H1 (cell line): ENCODE measurements at places on chromosomes 11 and 22.
A peak's percentile ranks its signal among the peaks of the same experiment; 100 is the strongest.

DNA sequence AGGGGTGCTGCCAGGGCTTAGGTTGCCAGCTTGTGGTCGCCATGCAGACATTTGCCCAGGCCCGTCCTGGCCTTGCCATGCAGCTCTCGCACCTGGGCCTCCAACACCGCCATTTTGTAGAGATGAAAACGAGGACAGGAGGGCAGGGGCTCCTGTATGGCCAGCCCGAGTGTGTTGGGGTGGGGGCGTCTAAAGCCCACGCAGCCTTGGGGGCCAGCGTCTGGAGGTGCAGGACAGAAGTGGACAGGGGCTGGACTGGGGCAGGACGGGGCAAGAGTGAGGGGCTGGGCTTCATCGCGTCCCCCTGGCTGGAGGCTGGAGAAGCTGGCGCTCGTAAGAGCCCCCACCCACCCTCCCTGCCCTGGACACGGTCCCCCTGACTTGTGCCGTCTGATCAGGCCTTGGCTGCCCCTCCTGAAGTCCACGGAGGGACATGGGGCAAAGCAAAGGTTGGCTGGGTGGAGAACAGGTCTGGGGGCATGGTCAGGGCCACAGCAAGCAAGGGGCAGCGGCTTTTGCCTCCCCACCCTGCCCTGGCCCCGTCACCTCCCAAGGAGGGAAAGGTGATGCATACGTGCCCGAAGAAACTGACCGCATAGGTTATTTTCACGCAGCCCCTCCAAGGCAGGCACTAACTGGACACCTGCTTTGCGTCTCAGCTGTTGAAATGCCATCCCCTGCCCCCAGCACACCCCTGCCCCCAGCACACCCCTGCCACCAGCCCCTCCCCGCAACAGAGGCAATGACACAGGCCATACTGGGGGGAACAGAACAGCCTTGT is 815 bp downstream of the TNNT3 start:
- no peaks in the 10 kb centered on the region for H3K27me3 ChIP-seq
- no peak overlapping the region for H3K4me3 ChIP-seq
- H3K4me1 ChIP-seq = peaks cover 3% of the 10 kb centered on the region; the same call in 1 of the 2 replicates
- no peak overlapping the region for H3K27ac ChIP-seq
- no peak for DNase-seq
- no peaks in the 10 kb centered on the region for H3K36me3 ChIP-seq

GRCh38 chr11:36034551-36035331 is 90.9 kb downstream of the LDLRAD3 start:
- no peak for DNase-seq
- H3K27me3 ChIP-seq = no peaks in the 10 kb centered on the region
- H3K4me1 ChIP-seq = peaks cover 5% of the 10 kb centered on the region

DNA sequence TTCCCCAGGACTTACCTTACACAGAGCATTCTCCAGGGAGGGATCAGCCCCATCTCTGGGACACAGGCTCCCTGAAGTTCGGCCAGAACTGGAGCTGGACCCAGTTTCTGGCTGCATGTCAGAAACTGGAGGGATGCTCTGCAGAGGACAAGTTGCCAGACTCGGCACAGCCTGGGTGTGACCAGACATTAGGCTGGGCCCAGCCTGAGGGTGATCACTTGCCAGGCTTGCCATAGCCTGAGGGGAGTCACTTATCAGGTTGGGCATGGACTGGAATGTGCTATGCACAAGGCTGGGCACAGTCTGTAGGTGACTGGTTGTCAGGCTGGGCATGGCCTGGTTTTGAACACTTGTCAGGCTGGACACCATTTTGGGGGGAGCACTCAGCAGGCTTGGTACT is 30.7 kb upstream of the STK33 start:
- H3K27me3 ChIP-seq = no peaks in the 10 kb centered on the region
- no peak overlapping the region for H3K4me3 ChIP-seq
- no peaks in the 10 kb centered on the region for H3K36me3 ChIP-seq
- no peaks in the 10 kb centered on the region for H3K4me1 ChIP-seq
- no peak for DNase-seq
- no peak overlapping the region for H3K27ac ChIP-seq

DNA sequence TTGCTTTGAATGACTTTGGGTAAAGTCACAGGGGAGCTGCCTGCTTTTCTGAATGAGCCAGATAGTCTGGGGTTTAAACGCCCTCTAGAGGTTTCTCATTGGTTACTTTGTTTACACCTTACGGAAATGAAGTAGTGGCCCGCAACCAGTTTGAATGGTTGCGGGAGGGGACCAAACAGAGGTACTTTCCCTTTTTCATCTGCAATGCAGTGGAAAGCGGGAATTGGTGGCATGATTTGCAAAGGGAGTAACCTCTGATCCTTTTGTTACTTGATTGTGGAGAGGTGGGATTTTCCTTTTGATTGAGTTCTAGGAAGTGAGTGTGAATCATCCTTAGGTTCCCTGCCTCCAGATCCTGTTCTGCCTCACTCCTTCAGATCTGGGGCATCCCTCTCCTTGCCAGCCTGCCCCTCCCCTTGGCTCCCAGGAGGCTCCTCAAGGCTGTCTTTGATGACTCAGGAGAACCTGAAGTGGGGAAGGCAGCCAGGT is 15.9 kb upstream of the GLYATL1 start:
- peaks cover 2% of the 10 kb centered on the region; the same call in 1 of the 2 replicates for H3K4me1 ChIP-seq
- H3K4me3 ChIP-seq = peak overlapping the region; percentile 29; the same call in 1 of the 2 replicates
- H3K36me3 ChIP-seq = no peaks in the 10 kb centered on the region
- H3K27ac ChIP-seq = no peak overlapping the region
- no peak for DNase-seq
- no peaks in the 10 kb centered on the region for H3K27me3 ChIP-seq

GRCh38 chr11:55503449-55503848 is 50.8 kb upstream of the OR4C15 start:
- H3K4me1 ChIP-seq = no peaks in the 10 kb centered on the region
- H3K36me3 ChIP-seq = no peaks in the 10 kb centered on the region; the same call in 1 of the 2 replicates

DNA sequence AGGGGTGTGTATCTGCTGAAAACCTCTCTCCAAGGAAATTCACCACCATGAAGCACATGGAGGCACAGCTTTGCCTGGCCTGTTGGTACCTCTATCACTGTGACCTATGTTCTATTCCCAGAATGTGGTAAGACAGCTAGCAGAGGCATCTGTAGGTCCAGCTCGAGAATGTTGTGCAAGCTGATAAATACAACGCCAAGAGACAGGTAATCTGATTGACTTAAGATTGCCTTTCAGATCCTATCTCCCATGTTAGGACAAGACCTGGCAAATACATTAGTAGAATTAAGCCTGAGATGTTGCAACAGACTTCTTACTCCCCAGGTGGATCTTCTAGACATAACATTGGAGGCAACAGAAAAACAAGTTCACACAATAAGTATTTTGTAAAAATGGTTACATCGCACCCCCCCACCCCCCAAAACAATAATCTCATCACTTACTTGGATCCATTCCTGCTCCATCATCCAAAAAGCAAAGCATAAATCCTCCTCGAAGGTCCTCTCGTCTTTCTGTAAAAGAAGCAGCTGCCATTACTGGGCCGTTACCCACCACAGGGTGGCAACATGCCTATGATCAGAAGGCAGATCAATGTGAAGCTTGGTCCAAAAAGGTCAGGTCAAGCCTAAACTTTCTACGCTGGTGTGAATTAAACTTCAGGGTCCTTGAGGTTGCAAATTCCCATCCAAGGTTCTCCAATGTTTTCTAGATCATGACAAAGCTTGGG is 18.5 kb downstream of the MORC2 start:
- no peak overlapping the region for H3K27ac ChIP-seq
- no peaks in the 10 kb centered on the region for H3K4me1 ChIP-seq
- DNase-seq = no peak
- no peaks in the 10 kb centered on the region for H3K27me3 ChIP-seq
- no peak overlapping the region for H3K4me3 ChIP-seq

GRCh38 chr11:62708392-62708791 is 916 bp downstream of the GNG3 start:
- H3K27ac ChIP-seq = peak overlapping the region; percentile 78; the same call in 1 of the 2 replicates
- peaks cover 25% of the 10 kb centered on the region for H3K4me1 ChIP-seq
- peaks cover 12% of the 10 kb centered on the region for H3K36me3 ChIP-seq

DNA sequence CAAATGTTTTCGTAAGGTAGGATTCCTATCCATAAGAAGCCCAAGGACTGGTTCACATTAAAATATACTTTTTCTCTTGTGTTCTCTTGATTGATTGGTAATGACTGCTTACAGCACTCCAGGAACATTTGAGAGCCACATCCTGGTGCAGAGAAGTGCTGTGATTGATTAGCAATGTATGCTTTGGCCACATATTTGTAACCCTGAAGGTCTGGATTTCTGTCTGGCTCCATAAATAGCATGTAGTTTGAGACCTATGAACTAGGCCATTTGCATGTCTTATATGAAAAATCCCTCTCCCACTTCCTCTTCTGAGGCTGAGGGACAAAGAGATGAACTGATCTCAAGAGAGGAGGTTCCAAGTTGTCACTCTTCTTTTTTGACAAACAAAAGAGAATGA is 49.3 kb upstream of the CD44 start:
- H3K27me3 ChIP-seq = no peaks in the 10 kb centered on the region
- no peaks in the 10 kb centered on the region for H3K36me3 ChIP-seq
- DNase-seq = no peak
- no peak overlapping the region for H3K4me3 ChIP-seq

GRCh38 chr11:103295704-103296103 is 186.5 kb downstream of the DYNC2H1 start:
- no peak overlapping the region for H3K27ac ChIP-seq
- peaks cover 3% of the 10 kb centered on the region; the same call in 1 of the 2 replicates for H3K36me3 ChIP-seq
- no peak overlapping the region for H3K4me3 ChIP-seq
- no peaks in the 10 kb centered on the region for H3K4me1 ChIP-seq
- no peaks in the 10 kb centered on the region for H3K27me3 ChIP-seq
- DNase-seq = no peak

- DNase-seq = no peak
- no peaks in the 10 kb centered on the region for H3K36me3 ChIP-seq
- no peaks in the 10 kb centered on the region for H3K27me3 ChIP-seq
- H3K4me3 ChIP-seq = no peak overlapping the region
Observed at GRCh38 chr22:32571761-32572160, 97.2 kb downstream of the FBXO7 start.

- no peak for DNase-seq
- no peaks in the 10 kb centered on the region for H3K4me1 ChIP-seq
Observed at GRCh38 chr11:19355601-19356000, 114.9 kb upstream of the E2F8 start.

GRCh38 chr22:43777286-43777685 is 34.8 kb downstream of the EFCAB6 start:
- H3K27ac ChIP-seq = no peak overlapping the region
- no peaks in the 10 kb centered on the region for H3K36me3 ChIP-seq
- H3K4me1 ChIP-seq = no peaks in the 10 kb centered on the region

GRCh38 chr11:25065746-25066145 is 568.9 kb downstream of the LUZP2 start:
- no peaks in the 10 kb centered on the region for H3K4me1 ChIP-seq
- H3K27me3 ChIP-seq = no peaks in the 10 kb centered on the region
- H3K4me3 ChIP-seq = no peak overlapping the region
- no peak for DNase-seq
- H3K27ac ChIP-seq = no peak overlapping the region

- peaks cover 14% of the 10 kb centered on the region for H3K4me1 ChIP-seq
- no peak for DNase-seq
- no peak overlapping the region for H3K4me3 ChIP-seq
- H3K36me3 ChIP-seq = 0 out of 2 replicates have a peak, but pooled peaks cover 4% of the 10 kb centered on the region
- no peaks in the 10 kb centered on the region for H3K27me3 ChIP-seq
- H3K27ac ChIP-seq = no peak overlapping the region
Observed at GRCh38 chr11:64801158-64801464, 1.9 kb downstream of the MAP4K2 start.

DNA sequence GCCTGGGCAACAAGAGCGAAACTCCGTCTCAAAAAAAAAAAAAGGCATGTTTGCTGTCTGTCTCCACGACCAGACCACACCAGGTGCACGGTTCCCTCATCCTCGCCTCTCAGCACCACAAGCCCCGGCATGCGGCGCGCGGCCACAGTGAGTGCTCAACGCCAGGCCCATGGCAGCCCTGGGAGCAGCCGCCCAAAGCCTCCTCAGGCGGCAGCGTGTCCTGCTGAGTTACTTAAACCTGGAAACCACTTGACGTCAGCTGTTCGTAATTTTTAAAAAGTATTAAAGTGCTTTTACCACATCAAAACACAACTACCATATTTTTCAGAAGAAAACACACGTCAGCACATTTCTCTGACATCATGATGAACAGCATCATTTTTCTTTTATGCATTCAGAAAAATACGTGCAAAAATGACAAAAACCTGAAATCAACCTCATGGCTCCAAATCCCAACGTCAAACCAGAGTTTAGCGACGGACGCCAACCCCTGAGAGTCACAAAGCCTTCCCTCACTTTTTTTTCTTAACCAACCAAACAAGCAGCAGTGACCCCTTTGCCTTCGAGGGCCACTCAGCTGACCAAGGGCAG is 2.1 kb downstream of the DEAF1 start:
- H3K27me3 ChIP-seq = no peaks in the 10 kb centered on the region
- no peak overlapping the region for H3K4me3 ChIP-seq
- peaks cover 18% of the 10 kb centered on the region for H3K36me3 ChIP-seq
- no peak for DNase-seq
- no peak overlapping the region for H3K27ac ChIP-seq

- no peaks in the 10 kb centered on the region for H3K4me1 ChIP-seq
- H3K4me3 ChIP-seq = no peak overlapping the region
- no peaks in the 10 kb centered on the region for H3K36me3 ChIP-seq
Observed at GRCh38 chr11:60377401-60378136, 763 bp upstream of the MS4A7 start.

GRCh38 chr11:129443276-129443675 is 67.6 kb downstream of the BARX2 start:
- no peak for DNase-seq
- H3K36me3 ChIP-seq = no peaks in the 10 kb centered on the region
- no peaks in the 10 kb centered on the region for H3K4me1 ChIP-seq

- H3K27ac ChIP-seq = no peak overlapping the region
- no peak for DNase-seq
- peaks cover 11% of the 10 kb centered on the region for H3K4me1 ChIP-seq
- H3K36me3 ChIP-seq = peaks cover 37% of the 10 kb centered on the region
- H3K4me3 ChIP-seq = no peak overlapping the region
- no peaks in the 10 kb centered on the region for H3K27me3 ChIP-seq
Observed at GRCh38 chr11:65633390-65634108, 4.4 kb upstream of the SIPA1 start.

GRCh38 chr11:122367809-122368231 is 251.8 kb upstream of the BLID start:
- no peak overlapping the region for H3K27ac ChIP-seq
- no peak for DNase-seq
- H3K4me1 ChIP-seq = no peaks in the 10 kb centered on the region
- H3K27me3 ChIP-seq = no peaks in the 10 kb centered on the region
- H3K36me3 ChIP-seq = no peaks in the 10 kb centered on the region
- no peak overlapping the region for H3K4me3 ChIP-seq

GRCh38 chr11:23217072-23217471 is 356.8 kb upstream of the CCDC179 start:
- H3K27ac ChIP-seq = no peak overlapping the region
- DNase-seq = no peak
- no peak overlapping the region for H3K4me3 ChIP-seq
- H3K4me1 ChIP-seq = no peaks in the 10 kb centered on the region
- H3K27me3 ChIP-seq = no peaks in the 10 kb centered on the region
- no peaks in the 10 kb centered on the region for H3K36me3 ChIP-seq

DNA sequence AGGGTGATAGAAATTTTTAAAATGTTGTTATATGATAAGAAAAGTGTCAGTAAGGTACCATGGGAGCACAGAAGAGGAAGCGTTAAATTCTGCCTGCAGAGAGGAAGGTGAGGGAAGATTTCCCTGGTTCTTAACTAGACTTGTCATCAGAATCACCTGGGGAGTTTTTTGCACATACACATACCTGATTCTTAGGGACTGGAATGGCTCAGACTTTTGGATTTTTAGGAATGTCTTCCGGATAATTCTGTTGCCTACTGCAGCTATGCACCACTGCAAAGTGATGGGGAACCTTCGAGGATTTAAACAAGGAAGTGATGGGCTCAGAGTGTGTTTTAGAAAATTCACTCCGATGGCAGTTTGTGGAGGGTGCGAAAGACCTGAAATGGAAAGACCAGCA is 21.9 kb downstream of the STX3 start:
- no peak for DNase-seq
- H3K27me3 ChIP-seq = no peaks in the 10 kb centered on the region
- H3K27ac ChIP-seq = no peak overlapping the region
- no peak overlapping the region for H3K4me3 ChIP-seq
- H3K36me3 ChIP-seq = peaks cover 16% of the 10 kb centered on the region
